ENCODE measurements at places on chromosomes 2 and 18.

DNA sequence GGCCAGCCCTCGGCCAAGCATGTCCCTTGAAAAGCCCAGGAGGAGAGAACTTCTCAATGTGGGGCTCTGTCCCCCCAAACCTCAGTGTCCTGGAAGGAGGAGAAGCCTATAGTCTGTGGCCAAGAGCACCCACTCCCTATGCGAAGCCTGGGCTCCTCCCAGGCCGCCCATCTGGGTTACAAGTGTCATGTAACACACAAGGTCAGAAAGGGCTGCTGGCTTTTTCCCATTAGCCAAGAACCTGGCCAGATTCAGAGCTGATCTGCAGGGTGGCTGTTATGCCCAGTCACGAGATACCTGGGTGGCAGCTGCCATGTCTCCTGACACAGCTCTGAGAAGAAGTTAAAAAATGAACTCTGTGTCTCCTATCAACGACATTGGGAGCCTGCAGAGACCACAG, 170.7 kb downstream of the TNS1 start:
- H3K27ac ChIP-seq = no peak overlapping the region
- DNase-seq = no peak
- H3K27me3 ChIP-seq = no peaks in the 10 kb centered on the region
- no peak overlapping the region for H3K4me3 ChIP-seq
- H3K4me1 ChIP-seq = peaks cover 36% of the 10 kb centered on the region

- H3K27ac ChIP-seq = no peak overlapping the region
- no peak for DNase-seq
- no peaks in the 10 kb centered on the region for H3K27me3 ChIP-seq
Observed at GRCh38 chr2:692767-693166, 15.6 kb upstream of the TMEM18 start.

GRCh38 chr2:165698444-165698884, 95.6 kb downstream of the GALNT3 start:
- H3K27ac ChIP-seq = no peak overlapping the region
- no peak for DNase-seq
- H3K36me3 ChIP-seq = no peaks in the 10 kb centered on the region
- H3K4me1 ChIP-seq = no peaks in the 10 kb centered on the region

DNA sequence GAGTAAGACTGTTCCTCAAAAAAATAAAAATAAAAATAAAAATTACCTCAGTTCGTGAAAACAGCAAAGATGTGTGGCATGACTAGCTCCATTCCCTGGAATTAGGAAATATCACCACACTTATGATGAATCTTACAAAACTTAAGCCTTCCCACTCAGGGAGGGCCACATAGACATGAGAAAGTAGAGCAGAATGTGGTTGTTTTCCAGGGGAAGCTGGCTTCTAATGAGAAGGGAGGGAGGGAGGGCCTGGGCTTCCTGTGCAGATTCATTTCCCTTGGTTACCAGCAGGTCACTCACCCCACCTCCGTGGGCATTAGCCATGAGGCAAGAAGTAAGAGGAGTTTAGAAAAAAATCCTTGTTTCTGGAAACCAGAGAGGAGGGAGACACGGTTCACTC, 95.9 kb upstream of the RMDN2 start:
- peak; percentile 69 for DNase-seq
- no peak overlapping the region for H3K4me3 ChIP-seq
- no peaks in the 10 kb centered on the region for H3K36me3 ChIP-seq
- no peak overlapping the region for H3K27ac ChIP-seq
- H3K27me3 ChIP-seq = no peaks in the 10 kb centered on the region
- peaks cover 10% of the 10 kb centered on the region for H3K4me1 ChIP-seq

- H3K27me3 ChIP-seq = no peaks in the 10 kb centered on the region
- H3K4me1 ChIP-seq = peaks cover 17% of the 10 kb centered on the region
- no peak for DNase-seq
- peak overlapping the region; percentile 42 for H3K27ac ChIP-seq
- no peak overlapping the region for H3K4me3 ChIP-seq
Observed at GRCh38 chr2:217360781-217361482, 501.1 kb upstream of the TNP1 start.

DNA sequence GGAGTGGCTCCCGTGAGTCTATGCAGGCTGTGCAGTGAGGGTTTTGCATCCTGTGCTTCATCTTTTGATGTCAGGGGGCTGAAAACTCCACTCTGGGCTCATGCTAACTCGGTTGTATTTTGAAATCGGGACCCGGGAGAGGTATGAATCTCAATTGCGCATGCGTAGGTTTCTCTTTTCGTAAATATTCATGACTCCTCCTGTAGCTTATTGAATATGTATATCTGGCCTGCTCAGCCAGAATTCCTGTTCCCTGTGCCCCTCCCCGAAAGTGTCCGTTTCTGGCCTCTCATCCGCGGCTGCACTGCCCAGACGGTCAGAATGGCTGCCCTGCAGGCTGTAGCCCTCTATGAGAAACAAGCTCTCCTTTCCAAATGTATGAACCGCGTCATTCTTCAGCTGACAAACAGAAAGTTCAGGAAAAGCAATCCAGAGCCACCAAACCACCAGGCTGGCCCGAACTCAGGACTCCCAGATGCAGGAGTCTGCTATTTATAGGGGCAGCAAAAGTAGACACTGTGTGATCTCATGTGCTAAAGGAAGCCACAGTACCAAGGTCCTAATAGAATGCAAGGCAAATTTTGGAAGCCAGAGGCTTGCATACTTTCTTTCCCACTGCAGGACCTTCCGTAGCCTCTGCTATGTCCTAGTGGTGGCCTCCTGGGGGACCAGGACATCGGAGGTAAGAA, 41.7 kb downstream of the AKAIN1 start:
- DNase-seq = no peak
- no peak overlapping the region for H3K4me3 ChIP-seq
- H3K27ac ChIP-seq = no peak overlapping the region
- H3K36me3 ChIP-seq = no peaks in the 10 kb centered on the region
- H3K4me1 ChIP-seq = no peaks in the 10 kb centered on the region

- H3K27ac ChIP-seq = no peak overlapping the region
- no peaks in the 10 kb centered on the region for H3K4me1 ChIP-seq
- no peaks in the 10 kb centered on the region for H3K27me3 ChIP-seq
- no peaks in the 10 kb centered on the region for H3K36me3 ChIP-seq
- H3K4me3 ChIP-seq = no peak overlapping the region
Observed at GRCh38 chr18:3910512-3910911, 460.5 kb downstream of the TGIF1 start.

GRCh38 chr2:830419-831224, 120.0 kb upstream of the SNTG2 start:
- no peak overlapping the region for H3K4me3 ChIP-seq
- H3K36me3 ChIP-seq = no peaks in the 10 kb centered on the region
- no peak overlapping the region for H3K27ac ChIP-seq
- peaks cover 5% of the 10 kb centered on the region for H3K27me3 ChIP-seq
- peaks cover 6% of the 10 kb centered on the region for H3K4me1 ChIP-seq

DNA sequence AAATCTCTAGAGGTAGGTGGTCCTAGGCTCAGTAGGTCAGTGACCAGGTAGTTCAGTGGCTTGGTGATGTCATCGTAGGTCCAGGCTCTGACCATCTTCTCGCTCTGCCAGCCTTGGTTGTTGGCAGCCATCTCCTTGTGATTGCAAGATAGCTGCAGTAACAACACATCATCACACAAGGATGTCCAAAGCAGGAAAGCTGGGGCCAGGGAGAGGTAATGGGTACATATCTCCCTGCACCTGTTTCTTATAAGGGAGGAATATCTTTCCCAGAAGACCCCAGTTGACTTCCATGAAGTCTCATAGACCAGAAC, 60.5 kb downstream of the ANKRD44 start:
- H3K36me3 ChIP-seq = no peaks in the 10 kb centered on the region
- peaks cover 3% of the 10 kb centered on the region for H3K4me1 ChIP-seq
- H3K27ac ChIP-seq = no peak overlapping the region
- H3K4me3 ChIP-seq = no peak overlapping the region
- no peaks in the 10 kb centered on the region for H3K27me3 ChIP-seq

DNA sequence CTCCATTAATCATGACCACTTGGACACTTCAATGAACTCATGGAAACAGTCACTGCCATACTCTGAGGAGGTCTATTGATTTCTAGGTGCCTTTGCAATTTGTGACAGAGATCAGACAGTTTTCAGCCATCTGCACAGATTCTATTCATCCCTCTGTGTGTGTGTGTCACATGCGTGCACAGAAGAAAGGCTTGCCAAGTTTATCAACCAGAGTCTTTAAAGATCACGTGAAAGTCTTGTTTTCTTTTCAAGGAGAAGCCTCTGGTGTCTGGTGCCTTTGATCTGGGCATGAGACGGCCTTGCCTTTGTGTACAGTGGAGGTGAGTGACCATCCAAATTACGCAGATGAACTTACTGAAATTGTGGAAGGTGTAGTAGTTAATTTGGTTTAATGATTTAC, 164.2 kb downstream of the VAPA start:
- no peak overlapping the region for H3K27ac ChIP-seq
- H3K27me3 ChIP-seq = no peaks in the 10 kb centered on the region
- DNase-seq = no peak

- no peak overlapping the region for H3K27ac ChIP-seq
- H3K4me1 ChIP-seq = no peaks in the 10 kb centered on the region
- no peaks in the 10 kb centered on the region for H3K27me3 ChIP-seq
- DNase-seq = no peak
- H3K36me3 ChIP-seq = no peaks in the 10 kb centered on the region
- H3K4me3 ChIP-seq = no peak overlapping the region
Observed at GRCh38 chr2:140714586-140714985, 1416.2 kb downstream of the LRP1B start.

GRCh38 chr2:216557820-216558219, 59.2 kb downstream of the RPL37A start:
- H3K27ac ChIP-seq = no peak overlapping the region
- DNase-seq = no peak
- no peak overlapping the region for H3K4me3 ChIP-seq
- H3K4me1 ChIP-seq = peaks cover 21% of the 10 kb centered on the region

DNA sequence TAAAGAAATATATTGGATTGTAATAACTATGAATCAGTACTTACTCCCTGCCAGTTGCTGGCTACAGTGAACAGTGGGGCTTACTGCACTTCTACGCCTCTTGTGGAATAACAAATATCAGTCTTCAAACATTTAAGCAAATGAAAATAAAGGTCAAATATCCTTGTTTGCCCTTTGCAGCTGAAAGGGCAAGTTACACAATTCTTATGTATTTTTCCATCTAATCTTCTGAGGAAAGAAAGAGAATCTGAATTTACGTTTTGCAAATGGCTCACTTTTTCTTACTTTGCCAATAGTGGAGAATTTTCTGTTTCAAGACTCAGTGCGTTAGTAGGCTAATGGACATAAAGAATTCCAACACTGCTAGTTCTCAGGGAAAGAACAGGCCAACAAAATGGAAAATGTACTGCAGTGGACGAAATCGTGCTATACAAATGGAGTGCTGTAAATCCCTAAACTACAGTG, 157.2 kb upstream of the TMEM200C start:
- no peak overlapping the region for H3K4me3 ChIP-seq
- no peak overlapping the region for H3K27ac ChIP-seq
- no peaks in the 10 kb centered on the region for H3K36me3 ChIP-seq
- no peaks in the 10 kb centered on the region for H3K4me1 ChIP-seq
- no peaks in the 10 kb centered on the region for H3K27me3 ChIP-seq

GRCh38 chr2:191122638-191123294, 28.0 kb downstream of the STAT4 start:
- no peaks in the 10 kb centered on the region for H3K4me1 ChIP-seq
- no peak for DNase-seq
- no peaks in the 10 kb centered on the region for H3K36me3 ChIP-seq
- H3K4me3 ChIP-seq = no peak overlapping the region
- no peak overlapping the region for H3K27ac ChIP-seq
- H3K27me3 ChIP-seq = no peaks in the 10 kb centered on the region

- no peak overlapping the region for H3K4me3 ChIP-seq
- no peak overlapping the region for H3K27ac ChIP-seq
- DNase-seq = no peak
- H3K27me3 ChIP-seq = no peaks in the 10 kb centered on the region
- peaks cover 52% of the 10 kb centered on the region for H3K4me1 ChIP-seq
Observed at GRCh38 chr2:101706819-101707177, 9.3 kb downstream of the MAP4K4 start.

GRCh38 chr2:14340703-14341102, 291.8 kb upstream of the LRATD1 start:
- no peak for DNase-seq
- no peaks in the 10 kb centered on the region for H3K4me1 ChIP-seq
- H3K36me3 ChIP-seq = no peaks in the 10 kb centered on the region
- H3K27me3 ChIP-seq = no peaks in the 10 kb centered on the region
- no peak overlapping the region for H3K4me3 ChIP-seq

GRCh38 chr2:12061286-12062052, 315.0 kb downstream of the LPIN1 start:
- no peak overlapping the region for H3K4me3 ChIP-seq

DNA sequence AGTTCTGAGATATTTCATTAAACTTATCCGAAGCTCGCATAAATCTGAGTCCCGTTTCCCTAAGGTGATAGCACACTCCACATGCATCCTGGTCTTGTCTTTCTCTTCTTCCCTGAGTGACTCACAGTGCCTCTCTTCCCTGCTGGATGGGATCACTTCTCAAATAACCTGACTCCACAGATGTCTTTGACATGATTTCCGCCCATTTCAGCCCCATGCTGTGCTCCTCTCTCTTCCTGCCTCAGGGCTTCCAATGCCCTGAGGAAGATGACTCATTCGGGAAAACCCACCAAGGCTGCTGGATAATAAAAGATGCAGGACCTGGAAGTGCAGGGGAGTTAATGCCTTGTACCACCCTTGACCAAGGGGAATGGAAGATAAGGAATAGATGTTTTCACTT, 441.7 kb upstream of the SOX11 start:
- no peaks in the 10 kb centered on the region for H3K36me3 ChIP-seq
- H3K4me3 ChIP-seq = no peak overlapping the region
- no peak for DNase-seq
- no peaks in the 10 kb centered on the region for H3K4me1 ChIP-seq
- H3K27ac ChIP-seq = no peak overlapping the region
- no peaks in the 10 kb centered on the region for H3K27me3 ChIP-seq

GRCh38 chr2:168798076-168798887, 4.2 kb upstream of the NOSTRIN start:
- H3K27ac ChIP-seq = no peak overlapping the region
- no peaks in the 10 kb centered on the region for H3K27me3 ChIP-seq
- H3K4me1 ChIP-seq = no peaks in the 10 kb centered on the region
- H3K36me3 ChIP-seq = no peaks in the 10 kb centered on the region

- no peaks in the 10 kb centered on the region for H3K4me1 ChIP-seq
- no peak overlapping the region for H3K4me3 ChIP-seq
- no peaks in the 10 kb centered on the region for H3K36me3 ChIP-seq
- no peak overlapping the region for H3K27ac ChIP-seq
Observed at GRCh38 chr2:107414376-107414775, 412.3 kb upstream of the RGPD4 start.

DNA sequence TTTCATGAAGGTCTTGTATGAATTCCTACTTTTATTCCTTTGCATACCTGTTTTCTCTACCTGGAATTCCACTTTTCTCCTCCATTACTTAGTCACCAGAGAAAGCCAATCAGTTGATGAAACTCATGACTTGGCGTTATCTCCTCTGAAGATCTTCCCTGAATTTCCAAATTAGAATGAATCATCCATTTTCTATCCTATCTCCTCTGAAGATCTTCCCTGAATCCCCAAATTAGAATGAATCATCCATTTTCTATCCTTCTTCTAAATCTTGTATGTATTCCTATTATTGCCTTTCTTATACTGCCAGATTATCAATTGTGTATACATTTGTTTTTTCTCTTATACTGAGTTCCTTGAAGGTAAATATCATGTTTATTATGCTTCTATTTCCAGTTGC, 440.4 kb downstream of the CCDC85A start:
- no peaks in the 10 kb centered on the region for H3K36me3 ChIP-seq
- H3K27me3 ChIP-seq = no peaks in the 10 kb centered on the region
- no peak overlapping the region for H3K27ac ChIP-seq
- no peaks in the 10 kb centered on the region for H3K4me1 ChIP-seq
- DNase-seq = no peak

- DNase-seq = no peak
- H3K4me1 ChIP-seq = peaks cover 15% of the 10 kb centered on the region
- H3K36me3 ChIP-seq = peaks cover 53% of the 10 kb centered on the region
- no peaks in the 10 kb centered on the region for H3K27me3 ChIP-seq
Observed at GRCh38 chr2:36480636-36481035, 117.3 kb downstream of the FEZ2 start.
